ENCODE measurements at places on chromosomes 1 and 21.
A peak's percentile ranks its signal among the peaks of the same experiment; 100 is the strongest.

DNA sequence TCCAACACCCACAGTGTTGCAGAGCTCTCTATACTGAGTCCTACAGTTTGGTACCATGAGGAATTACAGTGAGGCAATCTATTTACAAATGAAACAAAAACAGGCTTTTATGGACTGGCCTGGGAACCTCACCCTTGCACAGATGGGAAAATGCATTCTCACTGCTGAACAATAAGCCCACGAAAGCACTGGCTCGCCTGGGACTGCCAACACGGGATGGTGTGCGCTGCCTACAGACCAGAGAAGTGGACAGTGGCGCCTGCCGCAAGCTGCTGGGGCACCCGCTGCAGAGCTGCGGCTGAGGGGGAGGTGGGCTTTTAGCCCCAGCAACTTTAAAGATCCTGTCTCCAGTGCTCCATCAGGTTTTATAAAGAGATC, 28.5 kb upstream of the ABCG1 start:
- no peak for DNase-seq

GRCh38 chr1:193533853-193534252, 347.4 kb upstream of the B3GALT2 start:
- no peak for DNase-seq

DNA sequence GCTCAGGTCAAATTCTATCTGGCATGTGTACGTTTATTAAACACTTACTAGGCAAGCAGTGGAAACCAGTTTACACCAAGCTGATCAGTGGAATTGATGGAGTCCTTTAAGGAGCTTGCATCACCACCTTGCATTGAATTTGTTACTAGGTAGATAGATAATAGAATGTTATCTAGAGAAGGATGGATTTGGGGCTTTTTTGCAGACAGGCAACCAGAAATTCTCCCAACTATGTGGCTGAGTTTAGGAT, 44.9 kb downstream of the HHAT start:
- DNase-seq: peak; percentile 95

DNA sequence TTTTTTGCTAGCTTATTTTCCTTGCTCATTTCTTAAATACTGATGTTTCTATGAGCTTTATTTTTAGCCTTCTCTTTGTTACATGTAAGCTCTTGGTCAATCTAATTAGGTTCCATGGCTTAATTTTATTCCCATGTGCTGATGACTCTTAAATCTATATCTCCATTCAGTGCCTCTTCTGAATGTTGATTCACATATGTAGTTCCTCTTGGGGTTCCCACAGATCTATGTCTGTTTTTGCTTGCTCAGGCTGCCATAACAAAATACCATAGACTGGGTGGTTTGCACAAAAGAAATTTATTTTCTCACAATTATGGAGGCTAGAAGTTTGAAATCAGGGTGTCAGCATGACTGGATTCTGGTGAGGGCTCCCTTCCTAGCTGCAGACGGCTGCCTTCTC, 58.3 kb upstream of the PLA2G4A start:
- DNase-seq: no peak

DNA sequence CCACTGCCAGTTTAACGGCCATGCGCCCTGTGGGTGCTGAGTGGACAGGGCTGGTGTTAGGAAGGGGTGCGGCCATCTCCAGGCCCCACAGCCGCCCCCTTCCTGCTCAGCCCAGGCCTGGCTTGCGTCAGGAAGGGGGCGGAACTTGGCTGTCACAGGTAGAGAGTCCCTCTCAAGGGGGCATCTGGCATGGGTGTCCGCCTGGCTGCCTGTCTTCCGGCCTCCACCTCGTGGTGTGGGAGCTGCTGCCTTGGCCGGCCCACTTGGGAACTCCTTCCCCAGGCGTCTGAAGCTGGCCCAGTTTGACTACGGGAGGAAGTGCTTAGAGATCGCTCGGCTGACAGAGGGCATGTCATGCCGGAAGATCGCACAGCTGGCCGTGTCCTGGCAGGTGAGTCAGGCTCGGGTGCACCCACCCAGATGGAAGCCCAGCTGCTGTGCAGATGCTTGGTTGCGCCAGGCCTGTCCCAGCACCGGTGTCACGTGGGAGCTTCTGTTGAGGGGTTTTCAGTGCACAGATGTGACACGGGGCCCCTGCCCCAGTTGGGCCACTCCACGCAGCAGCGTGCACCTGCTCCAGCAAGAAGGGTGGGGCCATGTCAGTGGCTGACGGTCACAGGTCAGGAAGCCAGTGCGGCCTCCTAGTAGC, 9.1 kb upstream of the ATAD3B start:
- peak; percentile 79 for DNase-seq

DNA sequence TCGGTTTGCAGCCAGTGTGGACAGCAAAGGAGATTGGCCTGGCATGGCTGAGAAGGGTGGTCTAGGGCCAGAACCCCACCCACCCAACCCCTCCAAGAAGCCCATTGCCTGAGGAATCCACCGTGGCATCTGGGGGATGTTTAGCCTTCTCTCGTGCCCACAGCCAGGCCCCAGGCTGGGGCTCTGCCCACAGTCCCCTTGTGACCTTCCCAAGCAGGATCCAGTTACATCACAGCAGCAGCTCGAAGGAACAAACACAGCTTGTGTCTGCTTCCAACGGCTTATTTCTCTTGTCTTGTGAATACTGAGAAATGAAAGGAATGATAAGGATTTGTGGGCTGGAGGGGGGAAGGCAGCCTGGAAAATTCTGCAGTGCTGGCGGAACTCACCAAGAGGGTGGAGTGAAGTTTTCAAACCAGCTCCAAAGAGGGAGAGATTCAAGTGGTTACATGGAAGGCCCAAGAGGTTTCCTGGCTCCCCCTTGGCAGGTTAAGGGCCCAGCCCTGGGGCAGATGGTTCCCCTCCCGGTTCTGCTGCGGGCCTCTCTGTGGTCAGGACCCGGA, 61.6 kb downstream of the DHRS3 start:
- peak; percentile 53 for DNase-seq

DNA sequence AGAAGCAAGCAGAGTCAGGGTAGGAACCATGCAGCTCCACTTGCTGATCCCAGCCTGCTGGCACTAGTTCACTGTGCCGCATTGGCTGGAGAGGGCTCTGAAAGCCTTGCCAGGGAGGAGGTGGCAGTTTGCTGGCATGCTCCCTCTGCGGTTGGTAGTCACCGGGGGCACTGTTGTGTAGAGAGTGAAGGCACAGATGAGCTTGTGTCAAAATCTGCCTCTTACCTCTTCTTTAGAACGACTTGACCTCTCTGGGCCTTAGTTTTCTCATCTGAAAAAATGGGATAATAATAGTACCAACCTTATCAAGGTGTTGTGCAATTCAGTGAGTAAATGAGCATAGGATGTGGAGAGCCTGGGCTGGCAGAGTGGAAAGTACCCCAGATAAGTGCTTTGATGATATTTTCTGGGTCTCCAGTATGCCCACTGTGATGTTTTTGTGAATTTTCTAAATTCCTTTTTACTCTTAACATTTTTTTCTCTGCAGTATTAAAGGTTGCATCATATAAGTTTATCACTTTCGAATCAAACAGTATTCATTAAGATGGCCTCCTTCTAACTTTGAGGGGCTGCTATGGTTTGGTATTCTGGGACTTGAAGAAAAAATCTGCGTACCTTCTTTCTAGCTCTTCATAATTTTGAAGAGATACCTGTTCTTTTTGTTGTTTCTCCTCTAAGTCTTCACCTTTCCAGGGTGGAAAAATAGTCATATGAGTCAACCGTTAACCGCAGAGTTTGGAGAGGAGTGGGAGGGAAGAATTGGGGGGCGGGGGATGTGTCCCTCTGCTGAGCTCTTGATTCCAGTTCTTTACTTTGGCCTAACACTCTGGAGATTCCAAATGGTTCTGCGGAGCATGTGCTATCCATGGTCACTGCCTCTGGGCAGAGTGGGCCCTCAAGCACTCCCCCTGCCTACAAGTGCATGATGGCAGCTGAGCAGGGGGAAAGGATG, 26.8 kb downstream of the SZRD1 start:
- no peak for DNase-seq

DNA sequence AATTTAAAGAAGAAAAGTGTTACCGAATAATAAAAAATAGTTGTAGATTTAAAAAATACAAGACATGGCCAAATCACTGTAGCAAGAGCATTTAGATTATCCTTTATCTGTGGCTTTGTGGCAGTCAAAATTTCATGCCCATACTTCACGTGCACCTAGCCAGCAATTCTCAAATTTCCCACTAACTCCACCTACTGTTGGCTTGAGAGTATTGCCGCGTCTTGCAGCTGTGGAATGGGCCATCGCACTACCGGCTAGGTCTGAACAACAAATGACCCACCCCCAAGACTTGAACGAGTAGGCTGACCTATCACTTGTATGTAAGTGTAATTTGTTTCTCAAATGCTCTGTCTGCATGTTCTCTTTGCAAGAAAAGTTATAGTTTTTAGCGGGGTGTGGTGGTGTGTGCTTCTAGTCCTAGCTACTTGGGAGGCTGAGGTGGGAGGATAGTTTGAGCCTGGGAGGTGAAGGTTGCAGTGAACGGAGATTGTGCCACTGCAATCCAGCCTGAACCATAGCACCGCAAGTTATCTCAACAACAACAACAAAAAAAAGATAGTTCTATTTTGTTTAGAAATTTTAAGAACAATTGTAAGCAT, 4.1 kb downstream of the KRTAP13-4 start:
- DNase-seq: peak; percentile 61

GRCh38 chr1:66247415-66248208, 286.3 kb upstream of the SGIP1 start:
- no peak for DNase-seq

- no peak for DNase-seq
Observed at GRCh38 chr1:246160374-246160773, 346.7 kb downstream of the SMYD3 start.

- no peak for DNase-seq
Observed at GRCh38 chr1:219517031-219517430, 95.9 kb downstream of the ZC3H11B start.

DNA sequence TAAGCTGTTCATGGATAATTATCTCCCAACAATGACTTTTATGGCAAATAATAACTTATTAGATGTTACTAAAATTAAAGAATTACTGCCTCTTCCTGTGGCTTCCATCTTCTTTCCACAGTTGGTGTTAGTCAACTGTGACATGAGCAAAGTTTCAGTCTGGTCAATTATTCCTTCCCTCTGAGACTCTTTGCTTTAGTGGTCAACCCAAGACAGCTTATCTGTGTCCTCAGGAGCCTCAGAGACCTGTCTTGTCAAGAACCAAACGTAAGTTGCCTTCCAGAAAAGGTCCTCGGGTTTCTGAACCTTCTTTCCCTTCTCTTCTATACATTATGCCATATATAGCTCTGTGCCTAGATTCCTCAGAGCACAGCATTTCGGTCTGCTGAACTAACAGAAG, 263.2 kb upstream of the ZP4 start:
- DNase-seq: no peak
